ENCODE measurements at places on chromosomes 3 and 15.

DNA sequence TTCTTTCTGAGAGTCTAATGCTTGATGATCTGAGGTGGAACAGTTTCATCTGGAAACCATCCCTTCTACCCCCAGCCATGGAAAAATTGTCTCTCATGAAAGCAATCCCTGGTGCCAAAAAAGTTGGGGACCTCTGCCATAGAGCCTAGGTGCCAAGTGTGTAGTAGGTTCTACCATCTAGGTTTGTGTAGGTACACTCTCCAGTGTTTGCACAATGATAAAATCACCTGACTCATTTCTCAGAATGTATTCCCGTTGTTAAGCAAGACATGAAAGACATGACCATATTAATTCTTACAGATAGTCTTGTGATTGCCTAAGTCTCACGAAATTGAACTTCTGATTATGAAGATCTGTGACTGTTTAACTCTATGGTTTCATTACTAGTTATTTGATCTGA lies 68.6 kb downstream of the KAT2B start:
- DNase-seq, result no peak

GRCh38 chr15:48964898-48965297 lies 1.2 kb upstream of the SHC4 start:
- no peak for DNase-seq

DNA sequence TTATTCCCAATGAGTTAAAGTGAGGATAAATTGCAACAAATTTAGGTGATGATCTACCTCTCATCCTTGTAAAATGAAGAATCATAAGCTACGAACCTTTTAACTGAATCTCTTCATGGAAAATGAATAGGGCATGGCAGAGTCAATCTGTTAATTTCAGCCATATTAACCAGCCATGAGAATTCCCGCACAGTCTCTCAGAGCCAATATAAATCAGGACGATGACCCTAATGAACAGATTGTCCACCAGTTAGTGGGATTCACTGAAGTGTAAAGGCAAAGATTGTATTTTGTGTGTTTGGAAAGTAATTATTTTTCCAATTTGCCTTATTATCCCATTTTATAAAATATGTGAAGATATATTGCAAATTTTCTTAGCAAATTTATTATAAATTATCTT lies 183.8 kb downstream of the CADM2 start:
- DNase-seq, result no peak

DNA sequence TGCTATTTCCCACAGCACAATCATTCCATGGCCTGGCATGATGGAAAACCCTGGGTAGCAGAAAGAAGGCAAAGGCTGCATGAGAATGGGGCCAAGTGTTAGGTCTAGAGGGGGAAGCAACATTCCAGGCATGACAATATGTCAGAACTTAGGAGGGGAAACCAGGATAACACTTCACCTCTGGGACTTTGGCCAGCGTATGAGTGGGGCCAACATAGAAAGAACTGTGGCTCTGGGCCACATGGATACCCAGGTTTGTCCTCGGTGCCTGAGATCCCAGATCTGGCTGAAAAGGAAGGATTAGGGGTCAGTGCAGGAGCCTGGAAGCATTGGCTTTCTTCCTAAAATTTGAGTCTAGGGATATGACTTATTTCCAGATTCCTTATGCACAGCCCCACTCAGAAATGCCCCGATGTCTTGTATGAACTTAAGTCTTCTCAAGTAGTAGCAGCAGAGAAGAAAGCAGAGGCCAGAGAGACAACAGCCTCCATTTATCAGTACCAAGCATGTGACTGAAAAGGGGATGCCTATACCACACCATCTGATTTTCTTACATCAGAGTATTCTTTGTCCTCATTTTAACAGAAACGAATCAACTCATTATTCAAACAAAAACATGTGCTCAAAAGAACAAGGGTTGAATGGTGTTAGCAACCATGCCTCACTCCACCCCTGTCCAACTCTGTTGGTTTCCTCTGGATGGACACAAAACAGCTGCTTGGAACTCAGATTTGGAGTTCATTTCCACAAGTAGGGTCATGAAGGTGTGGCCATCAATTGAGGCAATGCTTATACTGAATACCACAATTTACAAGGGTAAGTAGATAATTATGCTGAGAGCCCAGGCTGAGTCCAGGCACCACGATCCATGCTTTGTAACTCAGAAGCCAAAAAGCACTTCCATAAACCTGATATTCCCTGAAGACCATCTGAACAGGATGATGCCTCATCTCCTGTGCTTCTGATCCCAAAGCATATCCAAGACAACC lies 43.7 kb upstream of the NDUFB4 start:
- DNase-seq, result no peak

DNA sequence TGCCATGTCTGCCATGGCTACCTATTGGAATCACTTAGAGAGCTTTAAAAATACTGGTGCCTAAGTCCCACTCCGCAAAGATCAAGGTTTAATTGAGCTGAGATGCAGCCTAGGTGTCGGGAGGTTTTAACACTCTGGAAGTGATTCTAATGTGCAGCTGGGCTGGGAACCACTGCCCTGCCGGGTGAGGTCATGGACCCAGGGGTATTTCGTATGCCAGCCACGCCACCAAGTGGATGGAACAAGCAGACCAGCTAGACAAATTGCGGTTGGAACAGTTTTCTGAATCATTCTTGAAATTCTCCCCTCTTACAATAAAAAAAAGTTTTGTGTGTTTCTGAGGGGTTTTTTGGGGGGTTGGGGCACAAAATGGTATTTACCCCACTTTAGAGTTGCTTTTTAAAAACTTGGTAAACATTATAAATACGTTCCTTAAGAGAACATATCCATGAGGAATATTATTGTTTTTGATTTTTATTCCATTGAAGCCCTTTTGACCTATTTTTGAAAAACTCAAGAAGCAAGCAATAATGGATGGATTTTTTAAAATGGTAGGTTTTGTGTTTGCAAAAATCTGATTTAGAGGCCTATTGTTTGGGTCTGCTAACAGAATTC lies 66.2 kb upstream of the CSTA start:
- peak; percentile 15 for DNase-seq

- DNase-seq, result no peak
These were observed 782.0 kb downstream of the EPHA3 start for GRCh38 chr3:89889386-89889785.

DNA sequence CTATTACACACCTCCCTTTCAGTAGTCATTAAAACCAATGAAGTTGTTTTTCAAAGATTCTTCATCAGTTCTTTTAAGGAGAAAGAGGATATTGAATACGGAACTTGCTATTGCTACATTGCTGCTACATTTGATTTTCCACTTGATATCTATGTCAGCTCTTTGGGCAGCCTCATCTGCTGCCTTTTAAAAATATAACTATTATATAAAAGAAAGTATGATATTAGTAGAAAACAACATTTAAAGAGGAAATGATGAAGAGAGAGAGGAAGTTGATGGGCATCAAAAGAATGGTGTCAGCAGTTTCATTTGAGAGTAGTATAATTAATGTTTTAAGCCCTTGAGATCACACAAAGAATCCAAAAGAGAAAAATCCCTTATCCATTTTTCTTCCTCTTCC lies 171.4 kb downstream of the NFKBIZ start:
- no peak for DNase-seq

GRCh38 chr3:33023176-33024136 lies 72.0 kb downstream of the CCR4 start:
- DNase-seq, result no peak

DNA sequence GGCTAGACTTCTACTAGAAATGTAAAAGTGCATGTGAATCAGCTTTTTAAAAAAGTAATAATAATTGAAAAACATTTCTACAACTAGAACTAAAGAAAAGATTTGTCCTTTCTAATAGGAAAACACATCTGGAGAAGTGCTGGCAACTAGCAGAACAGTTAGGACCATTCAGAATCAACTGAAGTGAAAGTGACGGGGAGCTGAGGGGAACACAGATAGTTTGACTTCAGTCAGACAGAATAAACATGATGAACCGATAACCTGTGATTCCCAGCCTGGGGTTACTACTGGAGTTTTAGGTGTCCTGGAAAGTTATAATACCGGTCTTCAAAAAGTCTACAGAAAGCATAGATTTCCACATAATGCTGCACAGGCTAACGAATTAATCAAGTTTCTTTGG lies 28.1 kb downstream of the OPA1 start:
- no peak for DNase-seq

DNA sequence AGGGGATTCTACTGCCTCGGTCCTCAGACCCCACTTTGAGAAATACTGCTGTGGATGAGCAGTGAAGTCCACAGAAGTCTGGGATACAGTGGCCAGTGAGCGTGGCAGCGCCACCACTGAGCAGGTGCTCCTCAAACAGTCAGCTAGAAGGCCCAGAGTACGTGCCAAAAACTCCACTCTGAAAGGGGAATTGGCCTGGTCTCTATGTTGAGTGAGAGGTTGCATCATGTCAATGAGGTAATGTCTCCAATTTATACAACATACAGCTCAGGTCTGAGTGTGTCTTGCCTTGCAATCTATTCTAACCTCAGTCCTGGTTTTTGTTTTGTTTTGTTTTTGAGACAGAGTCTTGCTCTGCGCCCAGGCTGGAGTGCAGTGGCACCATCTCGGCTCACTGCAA lies 53.3 kb upstream of the ETV5 start:
- no peak for DNase-seq

- DNase-seq, result no peak
These were observed 1.2 kb downstream of the PIGB start for GRCh38 chr15:55320238-55320550.

Data from activated CD4-positive, alpha-beta T cell treated with anti-CD3 and anti-CD28 coated beads, Interleukin-2, amount 50 U/mL, for 1 hour (primary cell).